Cerebellum (tissue), 4 donors: ENCODE measurements at places on chromosomes 1 and 21. TPM values are rescaled to one million over a fixed set of nuclear protein-coding genes. Genes with fewer than 3 reads are reported as not detected.

DNA sequence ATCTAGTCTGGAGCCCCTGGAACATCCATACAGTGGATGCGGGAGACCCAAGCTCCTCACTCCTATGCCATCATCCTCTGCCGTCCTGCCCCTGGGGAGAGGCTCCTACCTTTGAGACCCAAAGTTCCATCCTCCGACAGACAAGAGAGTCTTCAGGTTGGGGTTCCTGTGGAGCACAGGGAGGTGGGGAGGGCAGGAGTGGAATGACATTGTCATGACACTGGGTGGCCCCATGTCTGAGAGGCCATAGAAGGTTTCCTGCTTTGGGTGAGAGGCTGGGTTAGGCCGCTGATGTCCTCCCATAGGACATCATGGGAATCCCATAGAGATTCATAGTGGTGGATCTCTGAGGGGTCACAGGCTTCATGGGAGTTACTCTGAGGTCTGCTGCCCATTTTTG is 2.0 kb downstream of the CHI3L1 start:
- DNase-seq: no peak

DNA sequence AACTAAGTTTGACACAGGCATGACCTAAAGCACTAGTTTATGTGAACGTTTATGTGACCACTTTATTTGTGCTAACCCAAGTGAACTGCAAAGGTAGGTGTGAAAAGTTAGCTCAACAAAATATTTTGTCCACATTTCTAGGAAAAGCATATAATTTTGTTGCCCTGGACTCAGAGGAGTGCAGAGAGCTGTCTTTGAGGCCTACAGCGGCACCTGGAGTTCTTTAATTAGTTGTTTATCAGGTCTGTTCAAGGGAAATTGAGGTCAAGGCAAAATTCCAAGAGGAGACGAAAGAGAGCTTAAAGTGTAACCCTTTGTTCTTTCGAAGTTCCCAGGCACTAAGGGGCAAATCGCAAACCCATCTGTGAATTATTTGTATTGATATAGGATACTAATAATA is 1.3 kb downstream of the GIPC2 start:
- DNase-seq: no peak

- DNase-seq: no peak
These were observed 215.3 kb downstream of the SEC16B start for GRCh38 chr1:177754603-177755002.

DNA sequence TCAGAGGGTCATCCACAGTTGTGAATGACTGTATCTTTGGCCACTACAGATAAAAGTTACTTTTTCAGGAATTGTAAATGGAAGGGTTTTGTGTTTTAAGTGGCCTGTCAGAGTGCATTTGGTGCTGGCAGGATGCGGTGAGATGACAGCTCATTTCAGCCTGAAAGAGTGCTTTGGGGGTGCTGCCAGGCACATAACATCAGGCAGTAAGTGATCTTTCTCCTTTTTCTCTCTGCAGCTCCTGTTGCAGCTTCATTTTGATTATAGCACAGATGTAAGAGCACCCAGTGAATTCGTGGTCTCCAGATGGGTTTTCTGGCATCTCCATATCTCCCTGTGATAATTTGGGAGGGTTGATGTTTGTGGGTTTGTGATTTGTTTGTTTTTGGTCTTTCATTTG is 14.8 kb upstream of the FAM163A start:
- no peak for DNase-seq

GRCh38 chr21:42191696-42192595 is 27.0 kb upstream of the ABCG1 start:
- DNase-seq: no peak

GRCh38 chr1:216866714-216867113 is 143.5 kb upstream of the ESRRG start:
- DNase-seq: no peak

GRCh38 chr21:36010801-36011200 is 49.5 kb downstream of the SETD4 start:
- no peak for DNase-seq

- no peak for DNase-seq
These were observed 126.6 kb downstream of the DISP1 start for GRCh38 chr1:222941425-222941824.

DNA sequence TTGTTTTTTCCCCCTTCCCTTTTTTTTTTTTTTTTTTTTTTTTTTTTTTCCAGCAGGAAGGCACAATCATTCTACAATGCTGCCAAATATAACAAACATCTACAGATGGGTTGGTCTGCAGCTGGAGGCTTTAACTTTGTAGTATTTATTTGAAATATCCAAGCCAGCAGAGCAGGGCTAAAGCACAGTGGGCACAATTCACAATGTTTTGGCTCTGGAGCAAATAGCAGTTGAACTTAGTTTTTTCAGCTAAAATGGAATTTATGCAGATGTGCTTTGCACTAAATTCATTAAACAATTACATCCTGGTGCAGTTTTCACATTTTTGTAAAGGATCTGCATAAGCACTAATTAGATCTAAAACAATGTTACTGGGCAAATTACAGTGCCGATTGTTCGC is 39.8 kb upstream of the ZBTB18 start:
- DNase-seq: no peak

The TENT5C gene
- 6.2 TPM for total RNA-seq
